ENCODE measurements at places on chromosomes 2 and 18.

DNA sequence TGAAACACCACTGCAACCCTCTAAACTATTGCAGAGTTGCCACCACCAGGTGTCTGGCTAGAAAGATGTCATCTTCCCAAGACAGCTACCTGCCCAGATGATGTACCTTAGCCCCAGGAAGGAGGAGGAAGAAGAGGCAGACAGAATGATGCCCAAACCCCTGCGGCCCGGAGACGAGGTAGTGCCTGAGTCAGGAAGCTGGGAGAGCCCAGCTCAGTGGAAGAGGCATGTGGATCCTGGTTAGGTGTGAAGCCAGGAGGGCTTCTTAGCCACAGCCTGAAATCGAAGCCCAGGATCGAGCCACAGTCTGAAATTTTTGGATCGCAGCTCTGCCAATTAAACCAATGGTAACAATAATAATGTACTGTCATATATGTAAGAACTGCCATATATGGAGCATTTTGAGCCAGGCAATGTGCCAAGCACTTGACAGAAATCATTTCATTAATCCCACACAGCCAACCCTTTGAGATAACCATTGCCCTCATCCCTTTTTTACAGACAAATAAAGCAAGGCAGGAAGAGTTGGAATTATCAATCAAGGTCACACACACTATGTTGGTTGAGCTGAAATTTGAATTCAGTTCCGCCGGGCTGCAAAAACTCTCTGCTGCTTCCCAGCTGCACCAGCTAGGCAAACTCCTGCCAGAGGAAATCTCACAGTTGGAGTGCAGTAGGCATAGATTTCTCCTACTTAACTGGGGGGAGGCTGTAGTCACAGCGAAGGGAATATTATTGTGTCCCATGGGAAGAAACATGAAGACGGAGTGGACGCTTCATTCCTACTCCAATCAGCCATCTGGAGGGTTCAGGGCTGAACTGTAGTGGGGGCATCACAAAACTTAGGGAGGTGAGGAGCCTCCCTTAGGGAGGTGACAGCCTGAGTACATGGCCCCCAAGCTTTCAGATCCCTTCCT lies 19.4 kb upstream of the CYP1B1 start:
- no peak for DNase-seq

DNA sequence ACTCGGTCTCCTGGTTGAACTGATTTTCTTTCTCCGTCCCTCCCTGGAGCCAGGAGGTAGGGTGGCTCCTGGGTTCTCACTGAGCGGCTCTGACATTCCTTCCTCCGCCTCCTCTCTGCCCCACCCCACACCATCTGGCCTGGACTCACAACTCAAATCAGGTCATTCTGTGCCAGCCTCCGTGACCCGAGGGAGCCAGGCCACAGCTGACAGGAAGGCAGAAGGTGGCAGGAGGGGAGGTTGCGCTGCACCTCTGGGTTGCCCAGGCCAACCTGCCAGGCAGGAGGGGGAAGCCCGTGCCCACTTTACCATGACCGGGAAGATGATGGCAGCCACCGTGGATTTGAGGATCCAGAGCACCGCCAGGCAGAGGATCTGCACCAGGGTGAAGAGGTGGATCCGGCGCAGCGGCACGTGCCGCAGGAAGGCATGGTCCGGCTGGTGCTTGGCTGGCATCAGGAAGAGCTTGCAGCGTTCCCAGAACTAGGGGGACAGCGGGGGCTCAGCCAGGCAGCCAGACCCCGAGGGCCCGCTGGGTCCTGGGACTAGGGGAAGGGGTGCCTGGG lies 28.3 kb downstream of the MTHFD2 start:
- no peak for DNase-seq

DNA sequence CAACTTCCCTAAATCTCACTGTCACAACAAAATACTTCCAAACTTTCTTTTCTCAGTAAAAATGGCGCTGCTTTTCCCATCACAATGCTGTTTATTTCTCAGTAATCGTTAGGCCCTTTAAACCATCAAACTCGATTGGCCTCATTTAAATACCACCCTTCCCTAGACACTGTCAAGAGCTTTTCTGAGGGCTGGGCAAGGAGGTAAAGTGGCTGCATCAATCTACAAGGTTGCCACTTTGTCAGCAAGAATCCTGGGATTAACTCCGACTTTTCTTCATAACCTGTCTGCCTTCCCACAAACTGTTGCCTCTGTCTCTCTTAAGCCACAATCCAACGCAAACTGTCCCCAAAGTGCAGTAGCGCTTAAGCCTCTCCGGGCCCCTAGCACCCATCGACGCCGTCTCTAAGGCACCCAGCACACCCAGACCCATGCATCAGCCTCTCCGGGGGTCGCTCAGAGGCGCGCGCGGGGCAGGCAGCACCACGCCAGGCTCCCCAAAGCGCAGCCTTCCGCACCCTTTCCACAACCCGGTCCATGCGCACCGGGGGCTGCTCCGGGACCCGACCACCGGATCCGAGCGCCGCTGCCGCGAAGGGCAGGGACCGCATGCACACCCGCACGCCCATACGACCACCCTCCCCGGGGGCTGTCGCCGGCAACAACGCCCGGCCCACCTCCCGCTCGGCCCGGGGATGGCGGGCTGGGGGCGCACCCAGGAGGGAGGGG lies 683 bp downstream of the MBOAT2 start:
- DNase-seq: no peak

DNA sequence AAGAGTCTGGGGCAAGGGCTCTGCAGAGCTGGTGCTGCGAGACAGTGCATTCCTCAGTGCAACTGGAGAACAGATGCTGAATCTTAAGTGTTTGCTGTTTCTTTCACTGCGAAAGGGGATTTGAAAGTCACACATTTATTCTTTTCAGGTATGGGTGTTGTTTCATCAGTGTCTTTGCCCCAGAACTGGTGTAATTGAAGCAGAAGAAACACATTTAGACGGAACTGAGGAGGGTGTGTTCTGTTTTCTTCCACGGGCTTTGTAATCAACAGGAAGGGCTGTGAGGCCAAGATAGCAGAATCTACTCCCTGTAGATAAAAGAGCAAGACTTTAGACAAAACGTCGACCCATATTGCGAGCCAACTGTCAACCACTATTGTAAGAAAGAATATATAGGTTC lies 151.9 kb downstream of the EPHA4 start:
- DNase-seq: no peak

DNA sequence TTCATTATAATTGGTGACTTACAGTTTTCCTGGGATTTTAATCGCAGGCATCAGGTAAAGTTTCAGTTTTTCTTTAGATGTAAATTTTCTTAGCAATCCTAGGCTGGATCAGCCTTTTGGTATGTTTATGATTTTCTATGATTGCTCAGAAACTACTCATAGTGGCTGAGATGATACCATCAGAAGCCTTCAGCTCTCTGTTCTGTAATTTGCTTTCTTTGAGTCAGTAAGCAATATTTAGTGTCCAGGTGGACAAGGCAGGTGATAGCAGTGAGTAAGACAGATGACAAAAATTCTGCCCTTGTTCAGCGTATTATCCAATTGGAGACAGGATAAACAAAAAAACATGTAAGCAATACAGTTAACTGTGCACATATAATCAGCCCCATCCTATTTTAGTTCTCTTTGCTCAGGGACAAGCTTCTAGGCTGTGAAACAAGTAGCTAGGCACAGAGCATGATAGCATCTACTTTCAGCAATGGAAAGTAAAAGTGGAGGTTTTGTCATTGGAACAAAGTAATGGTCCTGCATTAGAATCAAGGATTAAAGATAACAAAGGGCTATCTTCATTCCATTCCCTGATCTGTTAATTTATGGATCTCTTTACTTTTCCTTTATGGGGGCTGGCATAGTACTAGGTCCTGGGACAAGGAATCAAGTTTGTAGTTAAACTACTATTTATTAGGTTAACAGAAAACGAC lies 100.8 kb downstream of the EPC2 start:
- no peak for DNase-seq

- no peak for DNase-seq
These were observed 22.1 kb upstream of the CTDP1 start for GRCh38 chr18:79657342-79657996.

- DNase-seq: no peak
These were observed 69.3 kb upstream of the CHN1 start for GRCh38 chr2:175074478-175074877.

DNA sequence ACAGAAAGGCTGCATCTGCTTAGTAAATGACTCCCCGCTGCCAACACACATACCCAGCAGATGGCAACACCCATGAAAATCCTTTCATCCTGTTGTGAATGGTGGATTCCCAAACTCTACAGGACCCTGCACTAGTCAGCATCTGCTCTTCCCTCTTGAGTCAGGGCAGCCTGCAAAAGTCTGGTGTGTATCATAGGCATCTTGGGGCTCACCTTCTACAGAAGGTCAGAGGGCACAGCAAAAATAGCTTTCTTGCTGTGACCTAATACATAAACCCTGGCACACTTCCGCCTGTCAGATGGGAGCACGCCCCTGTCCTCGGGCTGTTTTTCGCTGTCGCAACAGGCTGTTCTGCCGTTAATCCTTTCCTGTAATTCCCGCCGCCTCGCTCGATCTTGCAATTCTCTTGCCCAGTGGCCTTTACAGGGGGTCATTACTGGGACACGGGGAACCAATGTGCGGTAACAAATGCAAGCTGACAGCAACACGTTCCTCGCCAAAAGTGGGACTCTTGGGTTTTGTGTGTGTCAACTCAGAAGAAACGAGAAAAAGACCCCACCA lies 19.9 kb upstream of the SCYGR1 start:
- no peak for DNase-seq

GRCh38 chr18:27843783-27844777 lies 332.9 kb downstream of the CDH2 start:
- DNase-seq: no peak

DNA sequence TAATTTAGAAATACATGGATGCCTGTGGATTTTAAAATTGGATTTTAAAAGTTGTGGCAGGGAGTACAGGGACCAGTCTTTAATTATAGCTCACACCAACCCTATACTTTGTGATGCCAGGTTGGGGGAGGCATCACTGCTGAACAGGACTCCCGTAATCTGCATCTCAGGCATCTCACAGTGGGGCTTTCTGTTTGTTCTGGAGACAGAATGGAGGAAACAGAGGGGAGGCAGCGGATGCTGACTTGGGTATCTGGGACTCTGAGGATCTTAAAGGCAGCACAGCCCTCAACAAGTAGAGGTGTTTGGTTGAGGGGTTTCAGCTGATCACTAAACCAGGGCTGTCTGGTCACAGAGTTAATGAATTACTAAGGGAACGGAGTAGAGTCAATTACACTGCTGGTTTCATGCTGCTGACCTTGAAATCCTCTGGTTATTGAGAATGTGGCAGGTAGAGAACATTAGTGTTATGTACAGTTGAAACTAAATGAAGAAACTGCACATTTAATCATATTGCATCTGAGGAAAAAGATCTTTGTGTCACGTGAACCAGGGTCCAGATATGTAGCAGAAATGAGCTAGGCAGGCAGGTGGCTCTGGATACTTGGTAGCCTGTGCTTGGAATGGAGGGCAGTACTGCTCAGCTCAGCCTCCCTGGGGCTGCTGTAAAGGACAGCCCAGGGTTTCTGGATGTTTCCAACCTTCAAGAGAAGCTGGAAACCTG lies 40.3 kb downstream of the FHOD3 start:
- no peak for DNase-seq

- DNase-seq: no peak
These were observed 1.5 kb upstream of the RRM2 start for GRCh38 chr2:10120877-10121574.

- peak; percentile 20 for DNase-seq
These were observed 2.1 kb upstream of the CXCR1 start for GRCh38 chr2:218168635-218169462.

DNA sequence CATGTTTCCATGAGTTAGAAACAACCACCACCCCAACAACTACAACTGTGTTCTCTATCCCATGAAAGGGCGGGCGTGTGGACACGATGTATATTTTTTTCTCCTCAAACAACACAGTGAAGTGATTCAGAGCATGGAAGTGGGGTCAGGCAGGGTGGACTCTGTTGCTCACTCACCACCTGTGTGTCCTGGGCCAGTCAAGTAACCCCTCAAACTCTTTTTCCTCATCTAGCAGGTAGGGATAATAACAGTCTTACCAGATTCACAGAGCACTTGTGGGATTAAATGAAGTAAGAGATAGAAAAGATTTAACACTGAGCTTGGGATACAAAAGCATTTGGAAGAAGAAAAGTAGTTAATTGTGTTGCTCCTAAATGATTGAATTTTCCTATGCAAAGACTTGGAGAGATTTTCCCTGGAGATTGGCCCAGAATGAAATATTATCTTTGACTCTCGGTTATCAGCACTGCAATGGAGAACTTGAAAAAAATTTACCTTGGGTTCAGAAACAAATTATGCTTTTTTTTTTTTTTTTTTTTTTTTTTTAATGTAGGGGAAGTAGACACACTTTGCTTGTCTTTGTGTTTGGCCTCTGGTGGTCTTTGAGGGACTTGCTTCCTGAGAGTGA lies 161.9 kb upstream of the EPAS1 start:
- DNase-seq: no peak

DNA sequence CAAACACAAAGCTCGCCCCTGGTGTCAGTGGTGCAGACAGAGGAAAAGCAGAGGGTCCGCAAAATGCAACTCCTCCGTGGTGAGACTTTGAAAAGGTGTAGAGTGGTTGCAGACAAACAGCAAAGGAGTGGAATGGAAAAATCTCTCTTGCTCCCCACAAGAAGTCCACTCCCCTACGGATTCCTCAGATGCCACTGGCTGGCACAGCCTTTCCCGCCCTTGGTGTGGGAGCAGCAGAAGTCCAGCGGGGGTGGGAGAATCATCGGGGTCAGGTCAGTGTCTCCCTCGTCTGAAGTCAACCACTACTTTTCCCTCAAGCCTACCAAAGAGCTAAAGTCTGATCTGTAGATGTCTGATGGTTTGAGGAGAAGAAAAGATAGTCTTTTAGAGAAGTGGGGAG lies 22.3 kb upstream of the B3GNT7 start:
- no peak for DNase-seq

DNA sequence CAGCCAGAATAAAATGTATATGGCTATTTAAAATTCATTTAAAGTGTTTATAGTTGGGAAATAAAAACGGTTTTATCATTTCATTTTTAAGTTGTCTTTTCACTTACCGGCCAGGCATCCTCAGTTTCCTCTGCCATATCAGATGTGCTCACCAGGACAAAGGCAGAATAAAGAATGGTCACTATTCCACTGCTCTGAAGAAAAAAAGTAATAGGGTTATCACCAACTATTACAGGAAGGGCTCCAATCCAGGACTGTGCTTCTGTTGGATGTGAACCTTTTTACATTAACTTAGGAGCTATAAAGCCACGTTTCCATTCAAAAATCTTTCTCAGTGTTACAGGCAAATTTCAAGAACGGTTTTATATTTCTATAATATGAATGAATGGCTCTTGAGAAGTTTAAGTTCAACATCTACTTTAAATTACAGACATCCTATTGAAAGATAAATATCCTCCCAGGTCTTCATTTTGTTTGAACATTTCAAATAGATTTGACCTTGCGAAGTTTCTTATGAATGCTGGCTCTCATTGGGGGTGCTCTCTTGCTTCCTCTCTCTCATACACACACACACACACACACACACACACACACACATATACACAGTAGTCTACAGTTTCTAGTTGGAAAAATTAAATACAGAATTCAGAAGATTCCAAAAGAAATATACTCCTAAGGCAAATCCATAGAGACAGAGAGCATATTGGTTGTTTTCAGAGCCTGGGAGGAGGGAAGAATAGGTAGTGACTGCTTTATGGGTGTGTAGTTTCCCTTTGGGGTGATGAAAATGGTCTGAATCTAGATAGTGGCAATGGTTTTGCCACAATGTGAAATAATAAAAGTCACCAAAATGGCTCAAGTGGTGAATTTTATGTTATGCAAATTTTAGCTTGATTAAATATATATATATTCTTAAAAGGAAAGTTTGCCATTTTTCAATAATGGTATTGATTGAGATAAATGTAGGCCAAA lies 2.9 kb upstream of the SLC40A1 start:
- DNase-seq: no peak

All from GF-D8 (cell line).